Parietal lobe (tissue), 2 donors: ENCODE measurements at places on chromosomes 12 and 14. TPM values are rescaled to one million over a fixed set of nuclear protein-coding genes. Genes with fewer than 3 reads are reported as not detected.

The LRTM2 gene
- 8.1 TPM for total RNA-seq

The ANKRD33 gene
- not detected for total RNA-seq

The CLECL1 gene
- total RNA-seq = not detected

The ACAD10 gene
- 44.8 TPM for total RNA-seq

The AMDHD1 gene
- total RNA-seq = 0.63 TPM

The PMEL gene
- not detected for total RNA-seq

The ERP27 gene
- total RNA-seq = not detected

The CIDEB gene
- 5.6 TPM for total RNA-seq

The OTOGL gene
- total RNA-seq = 0.31 TPM

The CYP46A1 gene
- 5.3 TPM for total RNA-seq

The C12orf54 gene
- not detected for total RNA-seq

The MANSC4 gene
- total RNA-seq = 0.63 TPM

The ATXN7L3B gene
- 67.6 TPM for total RNA-seq

The STON2 gene
- total RNA-seq = 45.1 TPM

The PRH2 gene
- total RNA-seq = 2.8 TPM

The SOS2 gene
- 89.2 TPM for total RNA-seq

The P2RX2 gene
- total RNA-seq = not detected
